ENCODE measurements at places on chromosomes 2 and 18.

DNA sequence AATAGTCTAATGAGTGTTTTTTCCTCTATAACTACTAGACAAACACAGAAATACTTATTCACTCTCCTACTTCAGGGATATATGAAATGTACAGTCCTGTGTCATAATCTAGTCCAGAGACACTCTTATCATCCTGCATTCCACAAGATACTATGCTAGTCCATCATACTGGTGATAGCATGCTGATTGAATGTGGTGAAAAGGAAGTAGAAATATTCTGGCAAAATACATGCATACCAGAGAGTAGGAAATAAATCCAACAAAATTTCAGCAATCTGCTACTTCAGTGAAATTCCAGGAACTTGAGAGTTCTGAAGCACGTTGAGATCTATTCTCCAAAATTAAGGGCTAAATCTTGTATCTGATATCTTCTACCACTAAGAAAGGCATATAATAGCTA lies 353.9 kb downstream of the PID1 start:
- DNase-seq: no peak

DNA sequence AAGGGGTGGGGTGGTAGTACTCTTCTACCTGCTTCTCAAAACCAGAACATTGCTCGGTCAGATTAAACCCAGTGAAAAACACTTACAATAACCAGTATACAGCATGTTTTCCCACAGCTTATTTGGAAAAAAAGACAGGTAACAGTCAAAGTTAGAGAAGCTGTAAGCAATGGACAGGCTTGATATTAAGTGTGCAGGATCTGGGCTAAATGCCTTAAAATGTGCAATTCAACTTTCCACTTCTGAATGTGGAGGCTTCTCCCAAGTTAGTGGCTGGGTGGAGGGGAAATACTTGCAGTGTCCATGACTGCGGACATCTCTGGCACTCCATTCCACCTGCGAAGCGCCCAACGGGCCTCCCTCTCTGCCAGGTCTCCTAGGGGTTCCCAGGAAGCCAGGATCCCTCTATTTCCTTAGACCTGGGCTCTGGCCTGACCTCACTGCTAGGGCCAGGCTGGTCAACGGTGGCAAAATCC lies 5.3 kb downstream of the ZEB2 start:
- DNase-seq: no peak

GRCh38 chr2:63866009-63866709 lies 24.5 kb downstream of the UGP2 start:
- no peak for DNase-seq

- no peak for DNase-seq
Measured at GRCh38 chr2:204794624-204795023, 249.3 kb downstream of the PARD3B start.

DNA sequence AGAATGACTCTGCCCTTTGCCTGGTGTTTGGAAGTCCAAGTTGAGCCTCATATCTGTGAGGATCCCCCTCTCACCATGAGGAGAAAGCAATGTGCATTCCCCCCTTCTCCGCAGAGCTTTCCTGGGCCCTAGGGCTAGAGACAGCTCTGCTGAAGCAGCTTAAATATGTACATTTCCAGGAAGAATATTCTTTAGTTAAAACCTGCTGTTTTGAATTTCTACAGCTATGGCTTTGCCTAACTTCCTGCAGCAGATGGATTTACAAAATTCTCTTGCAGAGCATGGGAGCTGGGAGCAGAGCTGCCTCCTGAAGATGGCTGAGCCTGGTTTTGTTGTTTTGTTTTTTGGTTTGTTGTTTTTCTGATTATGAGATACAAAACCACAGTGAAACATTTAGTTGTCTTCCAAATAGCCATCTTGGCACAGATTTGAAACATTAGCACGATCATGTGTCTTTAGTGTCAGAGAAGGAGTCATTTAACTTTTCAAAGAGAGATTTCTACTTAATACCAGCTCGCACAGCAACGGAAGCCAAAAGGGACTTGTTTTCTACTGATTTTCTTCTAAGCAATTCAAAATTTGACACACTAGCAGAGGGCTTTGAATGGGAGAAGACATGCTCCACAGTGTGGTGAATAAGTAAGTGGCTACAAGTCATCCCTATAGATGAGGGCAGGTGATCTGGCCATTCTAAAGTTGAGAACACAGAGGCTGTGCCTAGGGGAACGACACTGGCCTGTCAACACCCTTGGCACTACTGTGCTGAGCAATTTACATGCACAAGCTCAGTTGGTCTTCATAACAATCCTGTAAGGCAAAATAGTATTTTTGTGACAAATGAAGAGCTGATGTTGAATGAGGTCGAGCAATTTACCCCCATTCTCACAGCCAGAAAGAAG lies 222.6 kb downstream of the MREG start:
- DNase-seq: no peak

- DNase-seq: no peak
Measured at GRCh38 chr2:3972377-3972776, 269.0 kb downstream of the DCDC2C start.

DNA sequence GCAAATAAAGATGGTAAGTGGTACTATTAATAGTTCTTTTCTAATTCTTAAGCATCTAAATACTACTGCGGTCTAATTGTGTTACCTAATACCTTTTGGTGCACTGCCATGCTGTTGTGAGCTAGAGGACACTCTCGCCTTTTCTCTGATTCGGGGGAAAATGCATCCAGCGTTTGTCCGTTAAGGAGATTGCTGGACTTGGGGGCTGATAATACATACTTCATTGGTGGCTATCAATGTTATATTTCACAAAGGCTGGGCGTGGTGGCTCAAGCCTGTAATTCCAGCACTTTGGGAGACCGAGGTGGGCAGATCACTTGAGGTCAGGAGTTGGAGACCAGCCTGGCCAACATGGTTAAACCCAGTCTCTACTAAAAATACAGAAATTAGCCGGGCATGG lies 141.7 kb upstream of the TWIST2 start:
- DNase-seq: no peak

DNA sequence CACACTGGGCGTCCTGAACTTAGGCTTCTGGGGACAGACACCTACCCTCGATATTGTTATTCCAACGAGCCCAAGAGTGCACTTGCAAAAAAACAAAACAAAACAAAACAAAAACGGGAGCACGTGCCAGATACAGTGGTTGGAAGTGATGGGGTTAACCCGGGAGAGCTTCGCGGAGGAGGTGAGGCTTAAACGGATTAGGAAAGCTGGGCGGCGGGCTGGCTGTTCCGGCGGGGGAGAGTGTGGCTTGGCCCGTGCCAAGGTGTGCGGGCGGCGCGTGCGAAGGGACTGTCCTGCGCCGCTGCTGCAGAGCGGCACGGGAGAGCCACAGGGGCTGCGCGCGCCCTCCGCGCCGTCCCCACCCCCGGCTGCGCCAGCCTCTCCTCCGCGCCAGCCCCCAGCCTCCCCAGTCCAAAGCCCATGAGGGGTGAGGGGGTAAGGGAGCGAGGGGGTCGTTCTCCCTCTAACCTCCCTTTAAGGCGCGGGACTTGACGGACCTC lies 1.5 kb upstream of the SLC30A3 start:
- DNase-seq: no peak

DNA sequence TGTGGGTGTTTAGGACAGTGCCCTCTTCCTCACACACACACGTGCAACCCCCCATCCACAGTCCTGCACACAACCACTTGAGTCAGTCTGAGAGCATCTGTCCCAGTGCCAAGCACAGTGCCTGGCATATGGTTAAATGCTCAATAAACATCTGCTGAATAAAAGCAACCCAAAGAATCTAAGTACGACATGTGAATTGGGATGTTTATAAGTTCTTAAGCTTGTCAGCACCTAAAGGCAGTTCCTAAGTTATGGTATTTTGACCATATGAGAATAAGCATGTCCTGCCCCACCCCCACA lies 37.8 kb downstream of the CAPN13 start:
- DNase-seq: no peak
